ENCODE measurements at places on chromosomes 5 and 9.
A peak's percentile ranks its signal among the peaks of the same experiment; 100 is the strongest.

- DNase-seq, result no peak
These were observed 57.3 kb downstream of the FGF18 start for GRCh38 chr5:171476701-171477100.

DNA sequence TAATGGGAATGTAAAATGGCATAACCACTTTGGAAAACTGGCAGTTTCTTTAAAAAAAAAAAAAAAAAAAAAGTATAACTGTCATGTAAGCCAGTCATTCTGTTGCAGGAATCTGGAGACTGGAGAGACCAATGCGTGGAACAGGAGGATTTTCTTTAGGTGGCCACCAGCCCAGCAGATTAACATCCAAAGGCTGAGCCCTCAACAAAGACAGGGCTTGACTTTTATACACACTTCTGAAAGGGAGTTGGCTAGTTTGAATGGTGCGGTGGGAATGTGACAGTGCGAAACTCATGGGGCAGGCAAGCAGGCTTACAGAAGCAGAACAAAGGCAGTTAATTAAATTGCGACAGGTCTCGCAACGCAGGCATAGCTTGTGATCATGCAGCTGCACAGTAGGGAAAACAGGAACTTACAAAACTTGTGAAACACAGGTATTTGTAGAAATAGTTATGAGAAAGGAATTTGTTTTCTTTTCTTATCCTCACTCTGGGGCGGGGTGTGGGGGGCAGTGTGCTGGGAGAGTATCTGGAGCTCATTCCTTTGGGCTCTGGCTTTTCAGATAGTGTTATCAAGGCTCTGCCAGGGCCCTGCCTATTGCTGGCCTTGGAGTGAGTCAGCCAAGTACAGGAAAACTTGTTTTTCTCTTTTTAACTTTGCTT lies 12.0 kb downstream of the UIMC1 start:
- peak; percentile 2 for DNase-seq

GRCh38 chr5:172730981-172731679 lies 39.9 kb downstream of the DUSP1 start:
- DNase-seq, result no peak

GRCh38 chr5:125408448-125409233 lies 662.2 kb upstream of the ZNF608 start:
- DNase-seq, result no peak

DNA sequence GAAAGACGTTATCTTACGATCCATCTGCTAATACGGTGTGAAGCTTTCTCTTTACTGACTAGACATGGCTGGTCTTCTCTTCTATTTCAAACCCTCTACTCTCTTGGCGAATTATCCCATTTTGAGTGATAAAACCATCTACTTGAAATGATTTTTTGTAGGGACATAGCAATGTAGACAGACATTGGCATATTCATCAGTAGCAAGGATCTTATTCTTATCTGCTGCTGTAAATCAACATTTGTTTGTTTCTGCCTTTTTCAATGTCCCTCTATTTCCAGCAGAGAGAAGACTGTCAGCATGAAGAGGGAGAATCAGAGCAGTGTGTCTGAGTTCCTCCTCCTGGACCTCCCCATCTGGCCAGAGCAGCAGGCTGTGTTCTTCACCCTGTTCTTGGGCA lies at the start of gene OR1J4:
OR1J4 (plus strand) TSS at position 301 of the 400 bp plus-strand sequence; CDS start at position 301, 0 bp downstream.
- no peak for DNase-seq

DNA sequence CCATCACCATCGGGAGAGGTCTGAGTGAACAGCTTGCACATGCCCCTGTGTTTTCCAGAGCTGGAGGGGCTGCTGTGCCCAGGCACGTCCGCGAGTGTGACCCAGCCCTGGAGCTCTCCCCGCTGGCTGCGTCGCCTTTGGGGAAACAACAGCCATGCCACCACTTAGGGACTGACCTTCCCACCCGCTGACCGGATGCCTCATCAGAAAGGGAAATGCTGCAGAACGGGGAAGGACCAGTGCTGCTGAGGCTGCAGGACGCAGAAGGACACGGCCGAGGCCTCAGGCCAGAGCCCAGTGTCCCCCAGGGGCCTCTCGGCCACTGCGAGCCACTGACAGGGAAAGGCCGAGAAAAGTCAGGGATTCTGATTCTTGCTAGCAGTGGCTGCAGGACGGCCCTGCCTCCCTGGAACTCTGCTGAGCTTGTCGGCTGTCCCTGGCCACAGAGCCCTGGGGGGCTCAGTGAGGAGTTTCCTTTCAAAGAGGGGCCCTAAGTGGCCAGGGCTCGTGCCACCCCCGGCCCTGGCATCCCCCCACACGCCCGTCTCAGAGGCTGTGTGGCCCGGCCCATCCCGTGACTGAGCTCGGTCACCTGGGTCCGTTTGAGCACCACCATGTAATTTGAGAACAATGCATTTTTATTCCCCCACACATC lies 130.8 kb downstream of the ZNF354C start:
- no peak for DNase-seq

DNA sequence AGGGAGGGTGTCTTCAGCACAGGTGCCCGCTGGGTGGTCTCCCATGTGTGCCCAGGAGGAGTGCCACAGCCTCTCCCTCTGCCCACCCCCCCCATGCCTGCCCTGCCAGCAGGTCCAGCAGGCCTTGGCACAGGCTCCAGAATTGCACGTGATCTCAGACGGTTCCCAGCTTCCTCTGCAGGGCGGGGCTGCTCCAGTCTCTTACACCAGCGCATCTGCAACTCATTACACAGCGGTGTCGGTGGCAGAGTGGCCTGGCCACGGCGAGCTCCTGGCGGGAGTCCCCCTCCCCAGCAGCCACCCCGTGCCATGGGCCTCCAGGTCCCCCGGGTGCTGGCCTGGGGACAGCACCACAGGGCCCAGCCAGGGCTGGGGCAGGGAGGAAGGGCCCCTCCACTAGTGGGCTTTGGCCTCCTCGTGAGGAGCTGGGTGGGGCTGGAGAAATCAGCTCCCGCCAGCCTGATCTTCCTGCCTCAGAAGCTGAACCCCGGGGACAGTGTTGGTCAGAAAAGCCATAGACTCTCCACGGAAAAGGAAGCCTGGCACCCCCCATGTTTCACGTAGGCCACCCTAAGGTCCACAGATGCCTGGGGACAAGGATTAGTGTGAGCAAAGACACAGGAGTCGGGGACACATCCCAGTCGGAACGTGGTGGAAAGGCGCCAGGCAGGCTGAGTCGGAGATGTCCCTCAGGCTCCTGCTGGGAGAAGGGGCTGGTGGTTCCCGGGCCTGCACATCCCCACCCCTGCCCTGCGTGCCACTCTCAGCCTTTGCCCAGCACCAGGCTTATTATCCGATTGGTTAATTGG lies 40.2 kb downstream of the RXRA start:
- DNase-seq, result no peak
